ENCODE measurements at places on chromosomes 5 and 9.

DNA sequence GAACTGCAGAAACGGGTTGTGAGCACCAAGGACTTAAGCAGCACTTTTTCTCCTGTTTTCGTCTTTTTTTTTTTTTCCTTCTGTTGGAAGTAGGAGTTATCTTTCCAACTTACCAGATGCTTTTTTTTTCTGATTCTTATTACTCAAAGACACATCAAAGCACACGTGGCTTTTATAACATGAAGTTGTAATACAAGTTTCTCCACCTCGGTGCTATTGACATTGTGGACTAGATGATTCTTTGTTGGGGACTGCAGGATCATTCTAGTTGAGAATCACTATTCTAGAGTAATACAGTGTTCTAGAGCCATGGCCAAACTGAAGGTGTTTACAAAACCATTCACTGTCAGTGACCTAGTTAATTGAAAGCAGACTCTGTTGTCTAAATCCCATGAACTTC lies 51.5 kb downstream of the MYO10 start:
- DNase-seq = no peak

GRCh38 chr5:126374109-126374416 lies 49.1 kb upstream of the GRAMD2B start:
- DNase-seq = no peak

GRCh38 chr9:90872835-90873294 lies 71.2 kb downstream of the SYK start:
- no peak for DNase-seq

GRCh38 chr5:123868267-123868666 lies 356.3 kb downstream of the CSNK1G3 start:
- DNase-seq = no peak

- DNase-seq = no peak
Observed at GRCh38 chr5:150069672-150070627, 16.4 kb downstream of the CSF1R start.

Measured in activated gamma-delta T cell treated with Interleukin-2 at 50 U/mL for 16 hours (primary cell).